Dermis blood vessel endothelial cell (primary cell): ENCODE measurements at places on chromosomes 11 and 22.
A peak's percentile ranks its signal among the peaks of the same experiment; 100 is the strongest.

DNA sequence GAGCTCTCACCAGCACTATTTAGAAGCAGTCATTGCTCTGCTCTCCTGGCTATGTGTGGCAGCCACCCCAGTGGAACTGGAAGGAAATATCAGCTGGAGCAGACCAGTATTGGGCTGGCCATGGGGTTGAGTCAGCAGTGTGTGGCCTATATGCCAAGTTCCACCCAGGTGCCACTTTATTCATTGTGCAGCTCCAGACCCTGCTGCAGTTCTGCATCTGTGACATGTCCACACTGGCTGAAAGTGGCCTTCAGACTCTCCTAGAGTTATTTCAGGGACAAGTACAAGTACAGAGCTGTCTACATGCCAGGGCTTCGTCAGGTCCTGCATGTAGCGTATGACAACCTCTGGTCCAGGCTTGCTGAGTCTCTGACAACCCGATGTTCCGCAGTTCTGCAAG, 55.2 kb downstream of the CABIN1 start:
- peak; percentile 10 for DNase-seq

- DNase-seq: no peak
Observed at GRCh38 chr22:26616650-26617049, 1.2 kb downstream of the CRYBB1 start.

DNA sequence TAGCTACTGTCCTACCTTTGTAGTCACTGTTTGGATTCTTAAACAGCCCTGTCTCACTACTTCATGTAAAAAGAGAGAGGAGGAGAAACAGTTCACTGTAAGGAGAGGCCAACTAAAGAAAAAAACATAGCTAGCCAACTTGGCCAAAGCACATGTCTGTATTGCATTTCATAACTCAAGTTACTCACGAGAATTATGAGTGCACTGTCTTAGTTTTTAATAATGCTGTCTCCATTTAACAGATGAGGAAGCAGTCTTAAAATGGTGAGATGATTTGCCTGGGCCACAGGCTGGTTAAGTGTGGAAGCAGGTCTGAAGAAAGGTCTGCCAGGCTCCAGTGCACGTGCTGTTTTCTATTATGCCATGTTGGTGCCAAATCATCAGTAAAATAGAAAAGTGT, 104.5 kb downstream of the UVRAG start:
- DNase-seq: no peak

GRCh38 chr11:77074205-77074604, 7.4 kb downstream of the CAPN5 start:
- DNase-seq: no peak

GRCh38 chr11:28969832-28970231, 861.6 kb downstream of the METTL15 start:
- DNase-seq: no peak

- no peak for DNase-seq
Observed at GRCh38 chr22:27856386-27856785, 54.8 kb upstream of the MN1 start.

DNA sequence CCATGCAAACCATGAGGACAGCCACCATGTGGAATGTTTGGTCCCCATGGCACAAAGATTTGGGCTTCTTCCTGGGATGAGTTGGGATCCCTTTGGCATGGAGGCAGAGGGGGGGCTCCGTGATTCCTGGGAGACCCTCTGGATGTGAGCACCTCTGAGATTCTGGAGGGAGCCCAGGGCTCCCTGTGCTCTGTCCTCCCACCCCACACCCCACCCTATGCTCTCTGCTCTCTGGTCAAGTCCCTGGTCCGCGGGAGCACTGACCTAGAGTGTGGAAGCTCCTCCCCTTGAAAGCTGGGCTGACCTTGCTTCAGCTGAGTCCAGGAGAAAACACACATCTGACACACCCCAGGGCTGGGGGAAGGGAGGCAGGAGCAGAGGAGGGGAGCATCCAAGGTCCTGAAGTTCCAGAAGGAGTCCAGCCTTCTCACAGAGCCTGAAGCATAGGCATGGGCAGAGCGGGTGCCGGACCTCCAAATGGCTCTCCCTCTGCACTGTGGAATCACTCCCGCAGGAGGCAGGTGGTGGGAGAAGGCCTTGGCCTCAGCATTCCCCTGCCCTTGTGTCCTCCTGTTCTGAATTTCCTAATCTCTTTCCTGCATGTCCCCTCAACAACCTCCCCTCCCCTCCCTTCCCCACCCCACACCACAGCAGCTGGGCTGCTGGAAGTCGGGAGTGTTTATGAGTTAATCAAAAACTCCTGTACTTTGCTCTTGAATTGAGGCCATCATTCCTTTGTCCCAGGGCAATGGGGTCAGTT, 25.7 kb upstream of the OAF start:
- DNase-seq: no peak

- no peak for DNase-seq
Observed at GRCh38 chr11:87603887-87604286, 566.2 kb downstream of the TMEM135 start.

GRCh38 chr22:33678523-33678922, 241.8 kb downstream of the LARGE1 start:
- no peak for DNase-seq

DNA sequence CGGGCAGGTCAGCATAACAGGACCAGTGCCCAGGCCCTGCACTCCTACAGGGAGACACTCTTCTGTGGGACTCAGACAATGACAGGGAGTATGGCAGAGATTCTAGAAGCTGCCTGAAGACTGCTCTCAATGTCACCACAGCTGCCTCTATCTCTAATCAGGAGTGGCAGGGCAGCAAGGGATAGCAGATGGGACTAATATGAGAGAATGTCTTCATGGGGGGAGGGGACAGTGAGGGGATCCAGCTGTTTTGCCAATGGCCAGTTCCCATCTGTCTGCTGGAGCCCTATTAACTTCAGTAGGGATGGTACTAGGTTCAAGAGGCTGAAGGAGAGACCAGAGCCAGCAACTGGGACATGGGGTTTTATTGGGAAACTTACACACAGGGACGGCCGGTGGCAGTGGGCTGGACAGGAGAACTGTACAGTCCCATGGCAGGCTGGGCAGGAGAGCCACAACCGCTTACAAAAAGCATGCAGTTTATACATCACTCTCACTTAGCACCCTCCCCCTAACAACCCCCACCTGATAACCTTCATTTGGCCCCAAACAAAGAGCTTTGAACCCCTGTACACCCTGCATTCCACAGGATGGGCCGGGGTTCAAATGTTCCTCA, 2.5 kb upstream of the CD82 start:
- no peak for DNase-seq

- no peak for DNase-seq
Observed at GRCh38 chr11:48002561-48002960, 22.2 kb downstream of the PTPRJ start.

- DNase-seq: no peak
Observed at GRCh38 chr11:64413417-64413816, 54.5 kb downstream of the RPS6KA4 start.

DNA sequence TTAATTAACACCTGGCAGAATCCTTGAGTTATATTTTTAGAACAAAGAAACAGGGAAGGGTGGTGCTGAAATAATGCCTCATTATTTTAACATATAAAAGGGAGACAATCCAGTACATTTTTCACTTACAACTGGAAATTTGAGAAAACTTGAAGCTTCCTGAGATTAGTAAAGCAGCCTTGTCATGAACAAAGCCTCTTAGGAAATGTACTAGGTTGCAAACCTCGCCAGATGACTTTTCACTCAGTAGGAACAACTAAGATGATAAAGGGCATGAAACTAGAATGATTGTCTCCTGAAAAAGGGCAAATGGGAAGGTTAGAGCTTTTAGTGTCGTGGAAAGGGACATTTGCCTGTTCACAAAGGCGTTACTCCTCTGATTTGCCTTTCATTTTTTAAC, 289.6 kb downstream of the ETS1 start:
- DNase-seq: no peak

- DNase-seq: no peak
Observed at GRCh38 chr11:26583550-26583949, 11.5 kb upstream of the MUC15 start.

GRCh38 chr11:101840704-101841103, 74.1 kb upstream of the CEP126 start:
- no peak for DNase-seq

- DNase-seq: no peak
Observed at GRCh38 chr11:134670247-134670782, 258.3 kb upstream of the B3GAT1 start.

- DNase-seq: peak; percentile 45
Observed at GRCh38 chr11:121929581-121929980, 186.4 kb downstream of the BLID start.

GRCh38 chr11:65078151-65078550, 5.7 kb downstream of the CDCA5 start:
- peak; percentile 67 for DNase-seq

DNA sequence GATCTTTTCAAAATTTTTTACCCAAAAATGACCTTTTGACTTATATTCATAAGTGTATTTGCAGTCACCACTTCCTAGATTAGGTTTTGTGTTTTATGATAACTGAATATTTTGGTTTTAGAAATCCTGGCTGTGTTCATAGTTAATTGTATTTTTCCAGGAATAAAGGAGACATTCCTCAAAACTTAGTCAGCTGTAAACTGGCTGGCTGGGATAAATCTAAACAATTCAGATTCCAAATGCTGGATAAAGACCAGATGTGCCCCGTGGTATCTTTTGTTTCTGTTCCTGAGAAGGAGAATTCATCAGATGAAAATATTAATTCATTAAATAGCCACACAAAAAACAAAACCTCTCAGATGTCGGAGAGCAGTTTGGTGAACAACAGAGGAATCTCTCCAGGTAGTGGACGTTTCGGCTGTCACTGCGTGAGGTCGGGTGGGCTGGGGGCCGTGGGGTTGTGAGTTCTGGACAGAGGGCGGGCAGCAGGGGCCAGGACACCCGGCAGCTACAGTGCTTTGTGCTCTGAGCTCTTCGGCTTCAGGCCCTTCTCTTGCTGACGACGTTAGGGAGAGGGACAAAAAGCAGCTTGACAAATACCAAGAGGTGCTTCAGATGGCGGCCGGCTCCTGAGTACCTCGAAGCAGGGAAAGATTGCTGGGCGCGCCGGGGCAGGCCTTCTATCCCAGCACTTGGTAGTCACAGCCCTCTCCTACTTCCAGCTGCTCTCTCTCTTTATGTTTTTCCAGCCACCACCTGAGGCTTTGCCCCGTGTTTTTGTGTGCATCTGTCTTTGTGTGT, 24.6 kb downstream of the MOV10L1 start:
- peak; percentile 85 for DNase-seq

DNA sequence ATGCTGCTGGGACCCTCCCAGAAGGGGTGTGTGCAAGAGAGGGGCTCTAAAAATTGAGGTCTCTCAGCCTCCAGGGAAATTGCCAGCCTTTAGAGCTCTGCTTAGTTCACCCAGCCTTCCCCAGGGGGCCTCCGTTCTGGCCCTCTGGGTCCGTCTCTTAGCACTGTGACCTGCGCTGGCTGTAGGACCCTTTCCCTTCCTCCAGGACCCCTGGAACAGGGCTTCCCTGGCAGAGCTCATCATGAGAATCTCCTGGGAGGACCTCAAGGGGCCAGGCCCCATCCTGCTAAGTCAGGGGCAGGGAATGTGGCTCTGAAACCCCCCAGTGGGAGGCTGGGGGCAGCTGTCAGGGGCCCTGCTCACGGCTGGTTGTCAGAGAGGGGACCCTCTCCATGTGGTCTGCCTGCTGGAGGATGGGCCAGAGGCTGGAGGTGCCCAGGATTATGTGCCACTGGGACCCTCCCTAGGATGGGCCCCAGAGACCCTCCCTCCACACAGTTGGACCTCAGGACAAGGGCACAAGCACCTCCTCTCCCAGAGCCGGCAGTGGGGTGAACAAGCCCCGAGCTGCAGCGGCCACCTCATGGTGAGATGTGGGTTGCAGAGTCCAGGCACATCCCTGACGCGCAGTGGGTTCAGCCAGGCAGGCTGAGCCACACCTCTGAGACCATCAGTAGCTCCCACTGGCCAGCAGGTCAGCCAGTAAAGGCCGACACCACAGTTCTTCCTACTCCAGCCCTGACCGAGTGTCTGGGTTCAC, 27.1 kb upstream of the GAL start:
- no peak for DNase-seq

DNA sequence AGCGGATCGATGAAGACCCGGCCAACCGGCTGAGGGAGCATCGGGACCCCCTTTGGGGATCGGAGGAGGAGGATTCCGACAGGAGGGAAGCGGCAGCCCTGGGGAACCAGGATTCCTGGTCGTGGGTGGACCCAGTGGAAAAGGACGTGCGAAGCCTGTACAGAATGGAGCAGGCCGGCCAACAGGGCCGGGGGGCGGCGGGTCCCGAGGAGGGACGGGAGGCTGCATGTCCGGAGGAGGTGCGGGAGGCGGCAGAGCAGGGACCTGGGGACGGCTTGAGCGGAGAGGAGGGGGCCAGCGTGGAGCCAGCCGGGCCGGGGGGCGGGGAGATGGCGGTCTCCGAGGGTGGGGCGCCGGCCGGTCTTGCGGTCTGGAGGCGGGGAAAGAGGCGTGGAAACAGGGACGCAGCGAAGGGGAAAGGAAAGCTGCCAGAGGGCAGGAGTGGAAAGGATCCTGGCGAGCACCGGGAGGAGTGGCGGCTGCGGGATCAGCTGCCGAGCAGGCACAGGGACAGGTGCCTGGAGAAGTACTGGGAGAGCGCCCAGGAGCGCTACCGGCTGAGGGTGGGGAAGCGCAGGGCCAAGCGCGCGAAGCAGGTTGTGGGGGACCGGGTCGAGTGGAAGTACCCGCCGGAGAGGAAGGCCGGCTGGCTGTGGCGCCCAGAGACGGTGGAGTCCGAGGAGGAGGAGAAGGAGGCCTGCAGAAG, at the start of gene ANO5:
TSS of gene ANO5 (plus strand) at position 444 of the 706 bp plus-strand sequence. CDS start 408 bp downstream, outside the sequence.
- no peak for DNase-seq

- DNase-seq: peak; percentile 28
Observed at GRCh38 chr11:123018702-123019101, 37.1 kb upstream of the BSX start.

DNA sequence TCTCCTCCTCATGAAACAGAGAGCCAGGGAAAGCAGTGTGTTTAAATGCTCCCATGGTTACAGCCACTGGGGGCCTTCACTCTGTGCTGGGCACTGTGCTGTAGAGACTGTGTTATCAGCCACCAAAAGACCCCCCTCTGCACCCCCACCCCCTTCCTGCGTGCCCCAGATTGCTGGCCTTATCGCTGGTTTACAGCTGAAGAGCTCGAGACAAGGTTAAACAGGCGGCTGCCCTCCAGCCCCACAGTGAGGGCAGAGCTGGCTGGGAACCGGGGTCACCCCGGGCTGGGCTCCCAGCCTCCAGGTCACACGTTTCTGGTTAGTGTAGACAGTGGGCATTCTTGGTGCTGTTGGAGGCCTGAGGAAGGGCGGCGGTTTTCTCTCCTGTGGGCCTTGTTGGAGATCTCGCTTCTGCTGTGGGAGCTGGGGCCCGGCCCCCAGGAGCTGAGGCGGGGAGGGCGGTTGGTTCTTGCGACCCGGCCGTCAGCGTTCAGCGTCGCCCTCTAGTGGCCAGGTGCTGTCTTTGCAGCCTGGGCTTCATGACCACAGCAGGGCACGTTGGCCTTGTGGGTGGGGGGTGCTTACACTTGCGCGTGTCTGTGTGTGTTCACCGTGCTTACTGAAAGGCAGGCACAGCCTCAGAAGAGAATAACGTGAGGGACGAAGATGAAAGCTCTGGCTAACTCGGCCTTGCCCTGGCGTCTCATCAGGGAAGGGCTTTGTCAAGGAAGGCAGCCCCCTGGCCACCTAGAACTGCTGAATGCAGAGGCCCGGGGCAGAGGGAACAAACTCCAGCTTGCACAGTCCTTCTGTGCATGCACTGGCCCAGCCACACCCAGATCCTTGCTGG, 40.8 kb downstream of the TBC1D22A start:
- DNase-seq: peak; percentile 76

GRCh38 chr22:50299785-50300619, 7.4 kb downstream of the PLXNB2 start:
- DNase-seq: no peak

- no peak for DNase-seq
Observed at GRCh38 chr11:131302836-131303235, 67.6 kb upstream of the NTM start.
